Renal pelvis (tissue), 12 donors: ENCODE measurements at places on chromosomes 11 and 22.

DNA sequence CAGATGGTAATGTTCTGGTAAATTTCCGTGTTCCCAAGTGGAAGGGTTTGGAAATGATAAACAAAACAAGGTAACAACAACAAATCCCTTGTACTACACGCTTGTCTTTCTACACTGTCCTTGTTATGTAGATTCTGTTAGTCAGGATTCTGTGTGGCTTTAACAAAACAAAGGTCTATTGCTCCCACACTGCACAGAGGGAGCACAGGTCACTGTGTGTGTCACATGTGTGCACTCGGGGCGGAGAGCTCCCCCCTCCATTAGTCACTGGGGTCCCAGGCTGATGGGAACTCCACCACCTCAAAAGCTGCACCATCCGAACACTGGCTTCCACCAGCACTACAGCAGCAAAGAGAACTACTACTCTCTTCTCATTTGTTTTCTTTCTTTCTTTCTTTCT is 227.9 kb downstream of the NTM start:
- DNase-seq = no peak

DNA sequence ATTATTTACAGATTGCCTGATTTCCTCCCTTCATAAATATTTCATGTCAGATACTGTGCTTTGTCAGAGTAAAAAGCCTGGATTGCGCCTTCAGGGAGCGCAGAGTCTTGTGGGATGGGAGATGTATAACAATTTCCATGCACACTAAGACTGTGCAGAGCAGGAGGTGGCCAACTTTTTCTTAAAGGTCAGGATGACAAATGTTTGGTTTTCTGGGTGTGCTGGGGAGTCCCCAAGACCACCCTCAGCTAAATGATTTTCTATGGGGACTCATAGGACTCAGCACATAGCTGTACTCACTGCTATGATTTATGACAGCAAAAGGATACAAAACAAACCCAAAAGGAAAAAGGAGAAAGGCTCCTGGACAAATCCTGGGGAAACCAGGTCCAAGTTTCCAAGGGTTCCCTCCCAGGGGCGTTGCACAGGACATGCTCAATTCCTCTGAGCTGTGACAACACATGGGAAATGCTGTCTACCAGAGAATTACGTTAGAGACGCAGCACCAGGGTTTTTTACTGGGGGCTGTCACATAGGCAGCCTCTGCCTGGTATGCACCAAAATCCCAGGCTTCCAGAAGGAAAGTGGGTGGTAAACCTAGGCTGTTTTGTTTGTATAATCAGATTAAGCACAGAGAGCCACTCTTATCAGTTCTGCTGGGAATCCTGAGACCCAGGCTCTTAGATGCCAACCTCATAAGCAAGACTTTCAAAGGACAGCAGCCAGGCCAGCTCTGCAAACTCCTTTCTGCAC is 59.1 kb downstream of the CSNK2A3 start:
- DNase-seq = no peak

GRCh38 chr11:73478737-73479347 is 102.6 kb downstream of the RELT start:
- DNase-seq = no peak

- DNase-seq = no peak
Observed at GRCh38 chr22:39773503-39773902, 120.1 kb downstream of the ENTHD1 start.

DNA sequence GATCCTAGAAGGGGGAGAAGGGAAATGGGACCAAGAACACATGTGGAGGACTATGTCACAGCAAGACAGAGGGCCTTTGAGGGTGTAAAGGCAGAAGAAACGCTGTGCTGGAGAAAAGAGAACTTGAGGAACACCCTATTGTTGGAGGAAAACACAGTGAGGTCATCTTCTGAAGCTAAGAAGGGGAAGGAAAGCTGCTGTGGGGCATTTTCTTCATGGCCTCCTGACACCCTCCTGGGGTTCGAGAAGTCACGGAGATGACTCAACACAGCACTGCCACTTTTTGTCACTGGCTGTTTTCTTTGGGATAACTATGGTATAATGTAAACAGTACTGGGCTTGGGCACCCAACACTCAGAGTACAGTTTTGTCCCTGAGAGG is 492.6 kb upstream of the CADM1 start:
- DNase-seq = no peak
